ENCODE measurements at places on chromosomes 2 and 18.

DNA sequence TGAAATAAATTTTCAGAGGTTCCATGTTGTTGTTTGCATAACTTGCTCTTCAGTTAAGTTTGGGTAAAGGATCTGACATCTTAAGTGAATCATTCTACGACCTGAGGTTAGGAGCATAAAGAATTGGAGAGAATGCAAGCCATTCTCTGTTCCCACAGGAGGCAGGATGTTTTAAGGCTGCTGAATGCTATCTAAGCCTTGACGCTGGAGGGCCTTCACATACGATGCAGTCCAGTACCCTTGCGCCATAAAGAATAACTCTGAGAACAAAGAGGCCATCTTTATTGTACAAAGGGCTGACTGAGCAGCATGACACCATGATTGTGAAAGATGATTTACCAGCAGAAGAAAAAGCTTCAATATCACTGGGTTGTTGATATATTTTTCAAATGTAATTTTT lies 198.4 kb downstream of the NYAP2 start:
- no peak for DNase-seq

- DNase-seq = no peak
These were observed 14.0 kb downstream of the ANXA4 start for GRCh38 chr2:69755862-69756467.

DNA sequence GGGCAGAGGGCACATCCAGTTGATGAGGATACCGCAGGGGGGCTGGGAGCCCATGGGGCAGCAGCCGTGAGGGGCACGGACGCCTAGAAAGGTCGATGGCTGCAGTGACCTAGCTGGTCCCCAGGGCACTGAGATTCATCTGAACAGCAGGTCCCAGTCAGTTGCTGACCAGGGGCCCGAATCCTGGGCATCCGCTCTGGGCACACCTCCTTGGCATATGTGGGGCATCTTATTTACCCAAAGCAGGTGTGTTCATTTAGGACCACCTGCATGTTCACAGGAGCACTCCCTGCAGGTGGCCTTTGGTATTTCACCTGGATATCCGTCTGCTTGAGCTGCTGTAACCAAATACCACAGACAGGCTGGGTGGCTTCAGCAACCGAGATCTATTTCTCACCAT lies 72.0 kb upstream of the ODC1 start:
- no peak for DNase-seq

DNA sequence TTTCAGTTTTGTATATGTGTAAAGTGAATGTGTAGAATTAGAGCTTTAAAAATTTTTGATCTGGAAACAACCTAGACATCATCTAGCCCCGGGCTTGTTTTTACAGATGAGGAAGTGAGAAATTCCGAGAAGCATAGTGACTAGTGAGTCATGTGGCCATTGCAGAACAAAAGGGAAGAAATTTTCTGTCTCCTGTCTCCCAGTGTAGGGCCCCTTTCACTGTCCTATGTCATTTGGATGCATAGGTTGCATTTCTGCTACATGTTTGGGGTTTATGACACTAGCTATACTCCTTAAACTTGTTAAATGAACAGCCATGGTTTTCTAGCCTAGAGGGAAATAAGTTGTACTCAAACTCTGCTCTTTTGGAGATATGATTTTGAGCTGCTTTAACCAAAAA lies 84.6 kb downstream of the PLCL1 start:
- no peak for DNase-seq

DNA sequence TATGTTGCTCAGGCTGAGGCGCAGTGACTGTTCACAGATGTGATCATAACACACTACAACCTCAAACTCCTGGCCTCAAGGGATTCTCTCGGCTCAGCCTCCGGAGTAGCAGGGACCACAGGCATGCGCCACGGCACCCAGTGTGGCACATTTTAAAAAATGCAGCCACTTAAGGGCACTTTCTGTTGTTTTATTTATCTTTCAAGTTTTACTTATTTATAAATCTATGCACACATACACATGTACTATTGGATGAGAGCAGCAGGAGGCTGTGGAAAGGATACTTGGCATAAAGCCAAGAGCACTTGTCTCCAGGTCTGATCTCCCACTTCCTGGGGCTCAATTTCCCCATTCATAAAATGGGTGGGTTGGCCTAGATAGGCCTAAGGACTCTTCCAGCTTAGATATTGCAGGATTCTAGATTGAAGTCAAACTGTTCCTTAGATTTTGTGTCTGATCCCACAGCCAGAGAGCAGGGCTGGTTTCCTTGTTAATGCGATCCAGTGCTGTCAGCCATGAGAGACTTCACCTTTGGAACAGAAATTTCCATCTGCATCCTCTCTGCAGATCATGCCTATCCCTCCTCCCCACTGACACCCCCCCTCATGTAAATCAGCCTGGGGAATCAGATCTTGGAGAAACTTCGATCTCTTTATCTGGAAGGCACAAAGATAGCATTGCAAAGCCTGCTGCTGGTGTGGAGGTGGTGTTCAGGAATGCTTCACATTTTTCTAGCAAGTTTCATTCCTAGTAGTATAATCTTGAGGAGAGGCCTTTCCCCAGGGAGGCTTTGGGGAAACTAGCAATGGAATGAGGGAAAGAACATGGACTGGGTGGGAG lies 24.7 kb downstream of the PCBP1 start:
- DNase-seq = peak; percentile 8

- no peak for DNase-seq
These were observed 366.7 kb downstream of the LRRTM4 start for GRCh38 chr2:77155511-77155910.

DNA sequence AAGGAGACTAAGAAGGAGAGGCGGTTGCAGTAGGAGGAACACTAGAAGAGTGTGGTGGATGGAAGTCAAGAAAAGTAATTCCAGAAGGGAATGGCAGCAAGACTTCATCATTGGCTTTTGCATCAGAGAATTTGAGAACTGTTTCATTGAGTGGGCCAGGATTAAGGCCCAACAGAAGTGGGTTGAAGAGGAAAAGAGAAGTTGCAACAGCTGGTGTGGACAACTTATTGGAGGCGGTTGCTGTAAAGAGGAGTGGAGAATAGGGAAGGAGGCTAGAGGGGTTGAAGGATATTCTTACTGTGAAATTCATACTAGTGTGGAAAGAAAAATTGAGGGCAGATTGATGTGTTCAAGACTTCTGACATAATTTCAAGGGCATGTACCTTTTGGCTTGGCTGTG lies 168.7 kb upstream of the FN1 start:
- DNase-seq = no peak

GRCh38 chr2:3780477-3781402 lies 77.4 kb downstream of the DCDC2C start:
- peak; percentile 50 for DNase-seq

DNA sequence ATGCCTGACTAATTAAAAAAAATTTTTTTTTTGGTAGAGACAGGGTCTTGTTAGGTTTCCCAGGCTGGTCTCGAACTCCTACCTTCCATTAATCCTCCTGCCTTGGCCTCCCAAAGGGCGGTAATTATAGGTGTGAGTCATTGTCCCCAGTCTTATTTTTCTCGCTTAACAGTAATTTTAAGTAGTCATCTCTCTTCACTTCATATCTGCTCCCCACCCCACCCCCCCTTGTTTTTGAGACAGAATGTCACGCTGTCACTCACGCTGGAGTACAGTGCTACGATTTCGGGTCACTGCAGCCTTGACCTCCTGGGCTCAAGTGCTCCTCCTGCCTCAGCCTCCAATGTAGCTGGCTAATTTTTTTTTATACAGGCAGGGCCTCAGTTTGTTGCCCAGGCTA lies 27.7 kb downstream of the RAB10 start:
- DNase-seq = no peak

GRCh38 chr18:4758980-4759379 lies 303.9 kb upstream of the DLGAP1 start:
- DNase-seq = no peak

- DNase-seq = no peak
These were observed 199.8 kb upstream of the HDAC4 start for GRCh38 chr2:239600650-239601049.

- no peak for DNase-seq
These were observed 75.9 kb upstream of the CAB39 start for GRCh38 chr2:230636684-230637271.

Data from NCI-H1105 treated with DMSO at 0.1 percent for 48 hours (cell line).